Activated naive CD4-positive, alpha-beta T cell (primary cell): ENCODE measurements at places on chromosomes 6 and 20.

DNA sequence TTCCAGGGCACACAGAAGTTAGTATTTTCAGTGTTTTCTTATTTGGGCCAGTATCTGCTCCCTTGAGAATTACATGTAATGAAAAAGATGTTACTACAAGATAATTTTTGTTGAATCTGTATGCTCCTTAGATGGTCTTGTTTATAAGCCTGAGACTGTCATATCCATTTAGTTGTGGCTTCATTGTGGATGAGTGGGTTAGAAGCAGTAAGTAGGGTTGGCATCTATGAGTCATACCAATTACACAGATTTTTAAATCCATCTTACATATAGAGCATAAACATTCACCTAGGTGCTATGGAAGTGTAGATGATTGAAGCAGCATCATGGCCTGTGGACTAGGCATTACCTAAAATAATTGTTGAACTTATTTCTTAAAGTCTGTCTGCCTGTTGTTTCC, 13.5 kb upstream of the BAG2 start:
- DNase-seq: no peak

GRCh38 chr20:63156221-63156671, 59.7 kb downstream of the YTHDF1 start:
- no peak for DNase-seq

DNA sequence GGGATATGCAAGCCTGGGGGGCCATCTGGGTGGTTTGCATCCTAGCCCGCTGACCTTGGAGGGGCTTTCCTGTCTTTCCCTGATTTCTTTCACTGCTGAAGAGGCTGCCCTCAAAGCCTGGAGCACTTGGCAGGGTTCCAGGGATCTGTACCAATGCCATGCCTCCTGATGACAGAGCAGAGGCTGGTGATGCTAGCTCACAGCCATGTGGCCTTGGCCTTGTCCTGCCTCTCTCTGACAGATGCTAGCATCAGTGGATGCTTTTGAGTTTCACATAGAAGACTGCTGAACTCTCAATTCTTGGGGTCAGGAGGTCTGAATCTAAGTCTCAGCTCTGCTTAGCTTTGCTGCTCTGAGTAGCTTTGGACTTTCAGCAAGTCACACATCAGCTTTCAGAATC, 21.9 kb upstream of the RREB1 start:
- no peak for DNase-seq

- DNase-seq: no peak
These were observed 33.9 kb downstream of the PSMG4 start for GRCh38 chr6:3292431-3293197.

DNA sequence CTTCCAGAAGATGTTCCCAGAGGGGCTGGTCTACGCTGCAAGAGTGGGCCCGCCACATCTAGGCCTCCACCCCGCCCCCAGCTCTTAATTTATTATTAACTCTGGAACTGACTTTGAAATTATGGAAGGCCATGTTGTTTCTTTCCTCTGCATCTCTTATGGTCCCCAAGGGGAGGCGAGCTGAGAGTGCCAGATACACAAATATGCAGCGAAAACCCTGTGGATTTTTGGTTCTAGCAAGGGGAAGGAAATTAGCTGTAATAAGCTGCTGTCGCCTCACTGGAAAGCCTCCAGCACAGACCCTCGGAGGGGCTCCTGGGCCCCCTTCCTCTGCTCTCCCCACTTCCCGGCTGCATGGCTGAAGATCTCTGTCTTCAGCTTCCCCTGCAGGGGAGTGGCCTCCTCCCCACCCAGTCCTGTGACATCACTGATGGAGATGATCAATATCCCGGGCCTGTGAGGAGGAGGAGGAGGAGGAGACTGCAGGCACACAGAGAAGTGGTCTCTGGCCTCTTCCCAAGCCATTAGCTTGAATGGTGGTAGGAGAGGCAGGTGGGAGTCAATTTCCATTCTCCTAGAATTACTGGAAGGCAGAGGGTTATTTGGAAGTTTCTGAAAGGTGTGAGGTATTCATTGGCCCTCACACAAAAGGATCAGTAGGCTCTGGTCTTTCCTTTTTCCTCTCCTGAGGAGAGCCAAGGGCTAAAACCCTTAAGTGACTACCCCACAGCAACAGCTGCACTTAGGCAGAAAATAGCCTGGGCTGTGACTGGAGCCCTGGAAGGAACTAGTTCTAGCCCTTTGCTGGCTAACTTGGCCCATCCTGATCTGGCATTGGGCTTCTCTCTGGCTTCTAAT, 39.7 kb upstream of the CCDC167 start:
- no peak for DNase-seq

- DNase-seq: no peak
These were observed 12.4 kb upstream of the GHRH start for GRCh38 chr20:37273988-37274387.

DNA sequence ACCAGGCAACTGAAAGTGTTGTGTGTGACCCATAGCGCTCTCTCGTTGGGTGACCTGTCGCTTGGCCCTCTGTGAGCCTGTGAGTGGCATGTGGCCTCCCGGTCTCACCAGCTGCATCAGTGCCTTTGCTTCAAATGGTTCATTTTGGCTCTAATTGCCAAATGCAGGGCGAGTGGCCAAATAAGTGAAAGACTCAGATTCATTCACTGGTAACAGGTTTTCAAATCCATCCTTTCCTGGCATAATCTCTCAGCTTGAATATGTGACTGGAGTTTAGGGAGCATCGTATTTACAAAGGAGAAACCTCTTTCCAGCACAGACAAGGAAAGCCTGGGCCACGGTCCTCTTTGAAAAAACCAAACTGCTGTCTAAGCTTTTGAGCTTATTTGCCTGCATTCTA, 321.6 kb upstream of the QKI start:
- DNase-seq: no peak

DNA sequence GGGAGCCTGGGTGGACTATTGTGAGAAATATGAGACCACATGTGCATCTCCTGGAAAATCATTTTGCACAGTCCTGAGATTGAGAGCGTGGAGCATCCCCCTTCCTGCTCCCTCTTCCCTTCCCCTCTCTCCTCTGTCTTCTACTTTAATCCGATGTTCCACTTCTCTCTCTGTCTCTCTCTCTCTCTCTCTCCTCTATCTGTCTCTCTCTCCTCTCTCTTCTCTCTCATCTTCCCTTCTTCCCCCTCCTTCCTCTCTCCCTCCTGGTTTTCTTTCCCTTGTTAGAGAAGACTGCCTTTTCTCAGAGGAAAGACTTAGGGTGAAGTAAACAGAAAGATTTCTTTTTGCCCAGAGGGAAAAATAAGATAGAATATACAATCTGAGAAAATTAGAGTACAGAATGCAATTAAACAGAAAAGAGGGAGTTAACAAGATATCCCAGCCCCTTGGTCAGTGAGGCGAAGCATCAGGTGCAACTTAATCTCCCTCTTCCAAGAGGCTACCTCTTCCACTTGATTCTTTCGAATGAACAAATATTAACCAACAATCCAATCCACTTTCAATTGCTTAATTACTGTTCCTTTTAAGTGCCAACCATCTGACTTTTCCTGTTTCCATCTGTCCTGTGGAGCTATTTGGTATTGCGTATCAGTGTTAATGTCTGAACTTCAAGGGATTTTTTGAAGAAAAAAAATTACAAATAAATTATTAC, 14.6 kb downstream of the KHDC1 start:
- no peak for DNase-seq

GRCh38 chr6:145267076-145267867, 468.0 kb downstream of the EPM2A start:
- no peak for DNase-seq

DNA sequence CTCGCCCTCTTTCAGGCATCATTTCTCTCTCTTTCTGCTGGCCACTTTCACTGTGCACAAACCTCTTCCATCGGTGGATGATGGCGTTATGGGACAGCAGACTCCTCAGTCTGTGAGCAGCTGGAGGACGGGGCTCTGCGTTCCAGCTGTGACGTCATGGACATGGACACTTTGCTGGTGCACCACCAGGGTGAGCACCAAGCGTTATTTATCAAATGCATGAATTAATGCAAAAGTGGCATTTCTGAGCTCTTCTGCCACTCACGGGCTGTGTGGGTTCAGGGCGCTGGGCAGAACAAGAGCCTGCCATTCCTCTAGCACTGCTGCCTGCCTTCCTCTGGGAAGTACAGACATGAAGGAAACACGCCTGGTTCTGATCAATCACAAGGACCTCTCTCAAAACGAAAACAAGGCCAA, 82.9 kb upstream of the MPC1 start:
- DNase-seq: no peak

DNA sequence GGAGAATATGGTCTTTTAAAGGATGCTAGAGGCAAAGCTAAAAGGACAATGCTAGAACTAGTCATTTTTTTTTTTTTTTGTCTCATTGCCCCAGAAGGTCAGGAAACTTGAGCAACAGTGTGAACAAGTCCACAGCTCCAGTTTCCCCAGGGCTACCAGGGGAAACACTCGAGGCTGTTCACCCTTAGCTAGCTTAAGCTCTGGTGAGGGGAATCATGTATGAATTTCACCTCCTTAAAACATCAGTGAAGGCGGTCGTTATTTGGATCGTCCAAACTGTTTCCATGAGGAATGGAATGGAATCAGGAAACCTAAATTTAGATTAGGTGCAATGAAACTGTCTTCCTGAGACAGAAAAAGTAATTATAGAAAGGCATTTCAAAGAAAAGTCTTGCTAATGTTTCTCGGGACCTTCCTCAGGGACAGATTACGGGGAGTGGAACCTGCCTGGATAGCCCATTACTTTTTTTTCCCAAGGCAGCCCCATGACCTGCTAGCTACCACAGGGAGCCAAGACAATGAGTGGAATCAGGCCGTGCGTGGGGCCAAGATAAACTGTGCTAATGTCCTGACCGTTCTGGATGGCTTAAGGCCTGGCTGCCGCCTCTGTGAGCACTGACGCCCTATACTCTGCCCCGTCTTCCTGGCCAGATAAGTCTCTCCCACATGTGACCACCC, 164.8 kb upstream of the SGK1 start:
- DNase-seq: no peak
